PC-3 (cell line): ENCODE measurements at places on chromosomes 4 and X. TPM values are rescaled to one million over a fixed set of nuclear protein-coding genes. Genes with fewer than 3 reads are reported as not detected.
A peak's percentile ranks its signal among the peaks of the same experiment; 100 is the strongest.

DNA sequence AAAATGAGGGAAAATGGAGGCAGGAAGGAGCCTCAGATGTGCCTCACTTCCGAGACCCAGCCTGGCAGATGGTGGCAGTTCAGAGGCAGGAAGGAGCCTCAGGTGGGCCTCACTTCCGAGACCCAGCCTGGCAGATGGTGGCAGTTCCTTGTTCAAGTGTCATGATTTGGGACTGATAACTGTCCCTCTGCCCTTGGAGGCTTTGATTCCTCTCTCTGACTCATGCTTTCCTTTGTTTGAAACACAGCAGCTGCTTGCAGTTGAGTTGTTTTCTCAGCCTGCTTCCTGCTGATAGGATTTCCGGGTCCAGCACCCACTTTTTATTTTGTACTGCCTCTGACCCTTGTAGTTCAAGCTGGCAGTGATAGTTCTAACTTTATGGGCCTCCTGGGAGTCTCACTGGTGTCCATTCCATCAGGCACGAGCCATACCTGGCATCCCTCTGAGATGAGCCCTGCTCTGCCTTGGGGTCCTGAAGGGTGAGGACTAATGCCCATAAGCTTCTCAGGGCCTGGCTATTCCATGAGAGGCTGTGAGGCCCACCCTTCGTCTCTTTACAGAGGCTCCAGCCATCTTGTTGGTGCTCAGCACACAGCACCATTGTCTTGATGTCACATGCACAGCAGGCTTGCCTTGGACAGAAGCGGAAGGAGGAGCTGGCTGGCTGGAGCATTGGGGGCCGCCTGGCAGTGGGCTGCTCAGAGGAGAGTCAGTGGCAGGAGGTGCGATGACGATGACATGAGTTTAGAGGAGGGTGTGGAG, 13.0 kb downstream of the RGS12 start:
- H3K4me1 ChIP-seq, result peaks cover 2% of the 10 kb centered on the region
- no peaks in the 10 kb centered on the region for H3K36me3 ChIP-seq
- H3K4me3 ChIP-seq, result no peak overlapping the region
- H3K27ac ChIP-seq, result no peak overlapping the region

DNA sequence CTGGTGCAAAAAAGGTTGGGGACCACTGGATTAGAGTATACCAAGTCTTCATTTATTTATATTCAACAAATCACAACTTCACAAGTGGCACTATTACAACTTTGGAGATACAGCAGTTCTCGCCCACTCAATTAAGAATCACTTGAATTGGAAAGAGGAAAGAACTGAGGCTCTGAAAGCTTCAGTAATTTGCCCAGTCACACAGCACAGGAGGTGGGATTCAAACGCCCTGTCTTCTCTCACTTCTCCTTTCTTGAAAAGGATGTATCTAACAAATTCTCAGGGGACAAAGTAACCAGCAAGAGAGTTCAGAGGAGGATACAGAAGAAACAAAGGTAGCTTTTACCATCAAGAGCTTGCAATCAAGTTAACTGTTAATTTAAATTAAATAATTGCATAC, 12.4 kb downstream of the SMIM14 start:
- H3K27ac ChIP-seq, result no peak overlapping the region
- no peak for DNase-seq
- H3K4me3 ChIP-seq, result no peak overlapping the region
- no peaks in the 10 kb centered on the region for H3K36me3 ChIP-seq
- no peaks in the 10 kb centered on the region for H3K27me3 ChIP-seq

DNA sequence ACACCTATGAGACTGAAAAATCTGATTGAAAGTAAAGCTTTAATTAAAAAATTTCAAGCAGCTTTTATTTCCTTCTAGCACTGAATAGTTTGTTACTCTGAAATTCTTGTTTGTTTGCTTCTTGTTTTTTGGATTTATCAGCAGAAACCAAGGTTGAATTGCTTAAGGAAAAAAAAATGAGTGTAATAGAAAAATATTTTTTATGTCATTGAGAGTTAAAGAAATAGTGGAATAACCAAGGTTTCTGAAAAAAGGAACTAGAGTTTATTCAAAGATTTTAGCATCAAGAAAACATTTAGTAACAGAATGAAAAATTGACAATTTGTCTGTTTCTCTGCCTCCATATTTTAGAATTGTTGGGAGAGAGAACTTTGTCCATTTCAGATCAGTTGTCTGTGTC, 1852.2 kb downstream of the PCDH7 start:
- H3K27ac ChIP-seq, result no peak overlapping the region
- no peaks in the 10 kb centered on the region for H3K36me3 ChIP-seq
- no peaks in the 10 kb centered on the region for H3K27me3 ChIP-seq
- H3K4me3 ChIP-seq, result no peak overlapping the region

- H3K4me1 ChIP-seq, result no peaks in the 10 kb centered on the region; the same call in 1 of the 2 replicates
- DNase-seq, result no peak
- H3K4me3 ChIP-seq, result no peak overlapping the region
- H3K27ac ChIP-seq, result no peak overlapping the region
These were observed 34.3 kb downstream of the METAP1 start for GRCh38 chr4:99029852-99030251.

- no peak overlapping the region for H3K27ac ChIP-seq
- no peaks in the 10 kb centered on the region for H3K27me3 ChIP-seq
- H3K4me3 ChIP-seq, result no peak overlapping the region
- no peaks in the 10 kb centered on the region for H3K36me3 ChIP-seq
These were observed 36.6 kb downstream of the ANAPC10 start for GRCh38 chr4:145061318-145061920.

DNA sequence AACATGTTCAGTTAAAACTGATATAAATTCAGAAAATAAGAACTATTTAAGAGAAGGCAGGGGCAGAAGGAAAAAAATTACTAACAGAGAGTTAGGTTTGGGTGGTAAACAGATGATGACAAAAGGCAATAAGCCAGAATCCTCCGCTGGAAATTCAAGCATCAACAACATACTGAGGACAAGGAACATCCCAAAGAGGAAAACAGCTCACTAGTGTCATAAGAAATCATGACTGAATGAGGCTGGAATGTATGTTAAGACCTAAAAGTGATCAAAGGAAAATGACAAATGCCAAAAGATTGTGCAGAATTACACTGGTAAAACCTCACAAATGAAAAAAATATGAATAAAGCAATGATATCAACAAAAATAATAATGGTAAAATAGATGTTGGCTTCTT, 88.4 kb downstream of the WDFY3 start:
- peaks cover 17% of the 10 kb centered on the region; the same call in 1 of the 2 replicates for H3K4me1 ChIP-seq
- no peaks in the 10 kb centered on the region for H3K27me3 ChIP-seq
- no peaks in the 10 kb centered on the region for H3K36me3 ChIP-seq
- peak; percentile 56 for DNase-seq
- no peak overlapping the region for H3K27ac ChIP-seq
- no peak overlapping the region for H3K4me3 ChIP-seq

- no peak for DNase-seq
- no peak overlapping the region for H3K27ac ChIP-seq
- no peaks in the 10 kb centered on the region for H3K36me3 ChIP-seq
These were observed 174.8 kb upstream of the GLRA2 start for GRCh38 chrX:14354521-14354920.

- no peaks in the 10 kb centered on the region for H3K4me1 ChIP-seq
- H3K27me3 ChIP-seq, result no peaks in the 10 kb centered on the region
- H3K4me3 ChIP-seq, result no peak overlapping the region
- no peaks in the 10 kb centered on the region for H3K36me3 ChIP-seq
- no peak overlapping the region for H3K27ac ChIP-seq
These were observed 102.8 kb upstream of the MXRA5 start for GRCh38 chrX:3449287-3449686.

DNA sequence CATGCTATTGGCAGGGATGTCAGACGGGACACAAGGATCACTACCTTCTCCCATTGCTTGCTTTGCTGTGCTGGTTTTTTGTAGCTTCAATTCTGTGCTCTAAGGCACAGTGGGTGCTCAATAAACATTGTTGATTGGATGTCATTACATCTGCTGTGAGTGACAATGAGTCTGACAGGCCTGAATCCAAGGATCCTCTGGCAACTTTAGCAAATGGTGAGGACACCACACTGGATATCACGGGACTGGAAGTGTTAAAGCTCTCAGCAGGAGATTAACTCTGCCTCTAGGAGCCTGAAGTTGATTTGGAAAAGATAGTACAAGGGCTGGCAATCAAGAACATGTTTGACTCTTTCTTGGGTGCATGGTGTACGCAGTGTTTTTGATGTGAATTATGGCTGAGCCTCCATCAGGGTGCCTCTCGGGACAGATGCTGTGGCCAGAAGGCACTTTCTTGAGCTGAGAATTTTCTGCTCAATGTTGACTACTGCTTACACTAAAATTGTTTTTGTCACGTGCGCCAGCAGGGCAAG, 217.9 kb downstream of the ARAP2 start:
- no peak overlapping the region for H3K4me3 ChIP-seq
- DNase-seq, result no peak
- peaks cover 13% of the 10 kb centered on the region; the same call in 1 of the 2 replicates for H3K4me1 ChIP-seq
- no peaks in the 10 kb centered on the region for H3K27me3 ChIP-seq

Gene NLGN4X
- total RNA-seq, result not detected in 2 replicates

Gene TSPAN7
- total RNA-seq, result not detected in 2 replicates

Gene FMR1NB
- total RNA-seq, result not detected in 2 replicates

Gene RS1
- not detected in 2 replicates for total RNA-seq
